Activated CD8-positive, alpha-beta memory T cell treated with anti-CD3 and anti-CD28 coated beads for 1 hour (primary cell): ENCODE measurements at places on chromosomes 11 and 22.
A peak's percentile ranks its signal among the peaks of the same experiment; 100 is the strongest.

GRCh38 chr11:85483861-85484260 is 143.3 kb downstream of the DLG2 start:
- DNase-seq, result no peak

GRCh38 chr22:34879001-34879400 is 187.0 kb upstream of the ISX start:
- DNase-seq, result no peak

DNA sequence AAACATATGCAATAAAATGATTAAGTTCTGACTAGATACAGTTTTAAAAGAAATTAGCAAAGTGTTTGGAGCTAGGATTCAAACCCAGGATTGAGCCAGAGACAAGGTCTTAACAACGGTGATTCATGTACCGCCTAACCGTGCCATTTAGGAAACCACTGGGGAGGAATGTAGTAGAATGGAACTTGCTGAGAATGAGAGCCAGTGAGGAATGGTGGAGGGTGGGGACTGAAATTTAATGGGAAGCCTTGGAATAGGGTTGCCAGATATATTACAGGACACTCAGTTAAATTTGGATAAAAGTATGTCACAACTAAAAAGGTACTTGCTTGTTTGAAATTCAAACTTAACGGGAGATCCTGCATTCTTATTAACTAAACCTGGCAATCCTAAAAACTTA is 30.4 kb upstream of the TMEM86A start:
- no peak for DNase-seq

- no peak for DNase-seq
Observed at GRCh38 chr11:91173701-91174100, 950.9 kb upstream of the CHORDC1 start.

GRCh38 chr22:20750461-20751184 is 23.3 kb upstream of the SERPIND1 start:
- DNase-seq, result no peak

DNA sequence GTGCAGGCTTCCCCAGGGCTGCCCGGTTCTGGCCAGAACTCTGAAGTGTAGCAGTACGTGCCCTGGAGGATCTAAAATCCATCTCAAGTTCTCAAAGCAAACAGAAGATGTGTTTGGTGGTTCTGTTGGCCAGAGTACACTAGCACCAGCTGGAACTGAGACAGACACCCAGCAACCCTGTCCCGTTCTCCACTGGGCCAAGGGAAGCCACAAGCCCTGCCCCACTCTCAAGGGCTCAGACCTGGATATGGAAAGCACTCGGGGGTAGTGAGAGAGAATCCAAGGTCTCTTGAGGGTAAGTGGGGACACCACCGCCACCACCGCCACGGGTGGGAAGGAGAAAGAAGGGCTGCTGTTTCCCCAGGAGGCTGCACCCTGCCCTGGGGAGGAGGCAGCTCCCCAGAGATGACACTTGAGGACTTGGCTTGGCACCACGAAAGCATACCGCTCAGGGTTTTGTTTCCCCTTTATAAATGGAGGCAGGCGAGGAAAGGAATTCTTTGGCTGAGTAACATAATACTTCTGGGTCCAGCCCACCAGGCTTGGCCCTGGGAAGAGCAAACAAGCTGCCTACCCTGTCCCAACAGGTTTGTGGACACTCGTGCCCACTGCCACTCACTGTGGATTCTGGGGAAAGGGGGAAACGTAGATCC is 56.1 kb upstream of the POU2AF1 start:
- DNase-seq, result no peak

DNA sequence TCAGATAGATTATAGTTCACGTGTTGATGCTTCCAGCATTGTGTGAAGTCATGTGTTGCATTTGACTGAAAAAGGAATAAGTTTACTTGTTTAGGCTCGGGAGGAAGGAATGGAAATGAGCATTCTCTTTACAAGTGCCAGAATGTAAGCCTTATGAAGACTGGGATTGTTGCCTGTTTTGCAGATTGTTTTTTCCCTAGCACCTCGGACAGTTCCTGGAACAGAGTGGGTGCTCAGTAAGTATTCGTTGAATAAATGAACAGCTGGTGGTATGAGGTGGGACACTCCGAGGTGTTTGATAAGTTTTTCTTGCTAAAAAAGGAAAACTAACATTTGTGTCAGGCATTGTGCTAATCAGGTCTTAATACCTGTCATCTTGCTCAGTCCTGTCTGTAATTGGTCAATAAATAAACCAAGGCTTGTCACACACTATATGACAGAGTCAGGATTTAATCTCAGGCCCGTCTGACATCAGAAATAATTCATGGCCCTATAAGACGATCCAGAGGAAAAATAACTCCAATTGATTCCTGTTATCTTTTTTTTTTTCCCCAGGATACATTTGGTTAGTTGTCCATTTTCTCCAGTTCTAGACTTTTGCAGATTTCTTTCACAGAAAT is 304.7 kb downstream of the NELL1 start:
- DNase-seq, result no peak

- peak; percentile 57 for DNase-seq
Observed at GRCh38 chr11:58577555-58578135, 1.2 kb upstream of the ZFP91 start.

GRCh38 chr11:130429120-130429681 is 792 bp upstream of the ADAMTS8 start:
- no peak for DNase-seq

GRCh38 chr11:65793144-65793581 is 6.3 kb downstream of the OVOL1 start:
- DNase-seq, result no peak

DNA sequence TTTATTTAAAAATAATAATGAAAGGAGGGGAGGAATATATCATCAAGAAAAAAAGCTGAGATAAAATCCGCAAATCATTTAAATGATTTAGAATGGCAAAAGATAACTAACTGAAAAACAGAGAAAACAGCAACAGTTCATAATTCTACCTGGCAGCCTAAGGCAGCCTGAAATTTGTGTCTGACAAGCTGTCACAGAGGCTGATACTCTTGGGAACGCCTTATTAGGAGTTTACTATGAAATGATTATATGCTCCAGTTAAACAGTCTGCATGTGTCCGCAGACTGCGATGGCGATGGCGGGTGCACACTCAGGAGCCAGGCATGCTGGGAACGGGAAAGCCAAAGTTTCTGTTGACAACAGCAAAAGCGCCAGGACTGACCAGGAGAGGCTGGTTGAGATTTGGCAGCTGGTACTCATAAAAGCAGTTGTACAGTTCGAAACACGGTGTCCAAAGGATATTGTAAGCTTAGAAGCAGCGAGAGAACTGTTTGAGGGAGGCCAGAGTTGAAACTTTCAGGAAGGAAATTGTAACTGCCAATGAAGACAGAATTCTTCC is 172.9 kb upstream of the MPPED2 start:
- DNase-seq, result no peak

DNA sequence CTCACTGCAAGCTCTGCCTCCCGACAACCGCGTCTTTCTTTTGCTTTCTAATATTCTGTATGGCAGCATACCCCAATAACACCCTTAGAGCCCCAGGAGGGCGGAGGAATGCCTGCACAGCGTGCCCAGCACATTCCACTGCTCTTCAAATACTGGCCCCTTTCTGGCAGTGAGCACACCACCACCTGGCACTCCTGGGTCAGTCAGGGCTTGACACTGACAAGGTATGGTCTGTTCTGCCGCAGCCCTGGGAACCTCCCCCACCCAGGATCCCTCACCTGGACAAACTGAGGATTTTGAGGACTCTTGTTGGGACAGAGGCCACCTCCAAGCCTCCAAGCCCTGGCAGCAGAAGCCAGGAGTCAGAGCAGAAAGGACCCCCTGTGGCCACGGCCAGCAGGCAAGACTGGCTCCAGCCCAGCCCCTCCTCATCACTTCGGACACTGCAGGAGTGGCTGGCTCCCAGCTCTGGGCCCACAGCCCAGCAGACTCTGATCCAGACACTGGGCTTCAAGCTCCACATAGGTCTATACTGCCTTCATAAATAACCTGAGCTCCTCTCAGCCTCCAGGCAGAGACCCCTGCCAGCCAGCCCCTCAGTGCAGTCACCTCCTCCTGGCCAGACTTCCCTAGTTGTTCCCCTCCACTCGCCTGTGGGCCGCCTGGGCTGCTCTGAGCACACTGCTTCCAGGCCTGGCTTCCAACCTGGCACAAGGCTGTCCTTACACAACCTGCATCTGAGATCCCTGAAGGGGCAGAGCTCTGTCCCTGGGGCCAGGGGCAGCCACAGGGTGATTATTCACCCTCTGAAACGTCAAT is 14.5 kb downstream of the CARS1 start:
- no peak for DNase-seq
